Activated T-cell treated with anti-CD3 and anti-CD28 coated beads for 1 hour (primary cell): ENCODE measurements at places on chromosomes 6 and 20.

DNA sequence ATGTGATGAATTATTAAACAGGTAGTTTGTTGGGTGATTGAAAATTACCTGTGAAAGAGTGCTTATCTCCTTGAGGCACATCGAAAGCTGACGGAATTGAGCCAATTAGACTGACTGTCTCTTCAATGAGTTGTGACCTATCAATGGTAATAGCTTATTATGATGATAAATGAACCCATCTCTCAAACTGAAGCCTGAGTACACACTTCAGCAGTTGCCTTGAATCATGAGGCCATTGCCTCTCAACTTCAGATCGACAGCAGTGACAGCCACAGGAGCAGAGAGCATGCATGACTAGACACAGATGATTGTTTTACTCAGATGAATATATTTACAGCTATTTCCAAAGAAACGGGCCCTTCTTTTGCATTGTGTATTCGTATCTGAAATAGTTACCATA, 323.9 kb downstream of the LAMA2 start:
- no peak for DNase-seq

- no peak for DNase-seq
These were observed 70.1 kb upstream of the QKI start for GRCh38 chr6:163344411-163344810.

DNA sequence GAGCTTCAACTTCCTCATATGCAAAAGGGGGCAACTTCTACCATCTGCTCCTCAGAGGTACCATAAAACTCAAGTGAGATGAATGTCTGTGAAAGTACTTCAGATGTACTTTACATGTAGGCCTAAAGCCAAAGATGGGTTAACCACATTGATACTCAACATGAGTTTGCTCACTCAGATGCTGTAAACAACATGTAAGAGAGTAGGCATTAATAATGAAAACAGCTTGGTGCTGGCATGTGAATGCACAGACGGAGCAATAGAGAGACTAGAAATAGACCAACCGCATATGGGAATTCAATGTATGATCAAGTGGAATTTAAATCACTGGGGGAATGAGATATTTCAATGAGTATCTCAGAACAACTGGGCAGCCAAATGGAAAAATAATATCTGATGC, 143.8 kb upstream of the CDYL start:
- DNase-seq: no peak

GRCh38 chr6:22363166-22363713, 66.4 kb upstream of the PRL start:
- no peak for DNase-seq

DNA sequence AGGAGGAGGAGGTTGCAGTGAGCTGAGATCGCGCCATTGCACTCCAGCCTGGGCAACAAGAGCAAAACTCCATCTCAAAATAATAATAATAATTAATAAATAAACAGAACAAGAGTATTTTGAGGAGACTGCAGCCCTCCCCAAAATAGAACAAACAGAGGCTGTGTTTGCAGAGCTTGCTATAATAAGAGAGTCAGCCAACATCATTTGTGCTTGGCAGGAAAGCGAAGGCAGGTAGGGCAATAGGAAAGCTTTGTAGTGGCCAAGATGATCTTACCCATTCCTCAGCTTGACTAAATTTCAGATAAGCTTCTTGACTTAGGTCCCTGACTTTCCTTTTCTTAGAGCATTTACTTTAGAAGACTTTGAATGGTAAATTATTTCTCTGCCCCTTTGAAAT, 6.7 kb downstream of the C6orf141 start:
- no peak for DNase-seq

GRCh38 chr6:160895562-160895961, 96.0 kb upstream of the MAP3K4 start:
- DNase-seq: no peak

DNA sequence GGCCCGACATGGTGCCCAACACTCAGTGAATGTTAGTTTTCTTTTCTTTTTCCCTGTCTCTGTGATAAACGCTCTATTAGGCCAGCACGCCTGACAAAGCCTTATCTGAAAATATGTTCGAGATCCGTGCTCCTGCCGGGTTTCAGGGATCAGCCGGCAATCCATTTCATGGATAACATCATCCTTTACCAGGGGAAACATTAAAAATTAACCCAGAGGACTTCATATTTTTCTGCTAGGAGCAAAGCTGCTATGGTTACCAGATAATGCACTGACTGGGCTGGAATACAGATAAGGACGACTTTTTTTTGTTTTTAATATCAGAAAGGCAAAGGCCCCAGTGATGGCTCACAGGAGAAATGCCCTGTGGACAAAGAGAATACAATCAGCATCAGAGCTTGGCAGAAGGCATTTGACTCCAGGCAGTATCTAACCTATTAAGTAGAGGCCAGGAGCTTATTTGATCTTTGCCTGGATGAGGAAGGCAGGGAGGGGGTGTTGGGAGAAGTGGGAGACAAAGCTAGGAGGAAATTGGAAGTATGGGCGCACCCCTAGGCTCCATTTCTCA, 482.0 kb upstream of the CHD6 start:
- no peak for DNase-seq

DNA sequence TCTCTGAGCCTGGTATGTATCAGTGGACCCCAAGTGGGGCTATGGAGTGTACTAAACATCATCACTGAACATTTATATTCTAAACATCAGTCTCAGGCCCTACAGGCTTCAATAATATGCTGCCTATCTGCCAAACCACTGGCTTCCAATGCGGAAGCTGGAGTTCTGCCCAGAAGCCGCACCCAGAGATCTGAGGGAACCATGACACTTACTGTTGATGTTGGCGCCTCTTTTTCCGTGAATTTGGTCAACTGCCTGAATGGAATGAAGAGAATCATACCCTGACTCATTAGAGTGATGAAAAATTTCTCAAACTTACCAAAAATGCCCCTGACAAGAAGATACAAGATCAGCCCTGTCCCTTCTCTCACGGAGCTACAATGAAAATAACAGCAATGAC, 66.2 kb downstream of the SLC22A23 start:
- no peak for DNase-seq

DNA sequence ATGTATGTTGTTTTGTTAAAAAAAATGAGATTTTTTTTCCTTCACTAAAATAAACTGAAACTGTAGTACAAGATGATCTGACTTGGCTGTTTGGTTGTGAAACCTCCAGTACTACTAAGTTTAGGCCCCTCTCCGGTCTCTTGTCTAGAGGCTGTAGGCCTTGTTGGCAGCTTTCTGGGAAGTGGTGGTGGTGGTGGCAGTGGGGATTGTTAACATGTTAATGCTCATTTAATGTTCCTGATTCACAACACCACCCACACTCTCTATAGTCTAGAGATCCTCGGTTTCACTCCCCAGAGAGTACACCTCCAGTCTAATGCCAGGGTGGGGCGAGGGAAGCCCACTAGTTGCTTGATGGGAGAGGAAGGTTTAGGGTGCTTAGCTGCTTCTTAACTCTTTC, 24.1 kb downstream of the STK4 start:
- no peak for DNase-seq
